ENCODE measurements at places on chromosomes 3 and 15.

DNA sequence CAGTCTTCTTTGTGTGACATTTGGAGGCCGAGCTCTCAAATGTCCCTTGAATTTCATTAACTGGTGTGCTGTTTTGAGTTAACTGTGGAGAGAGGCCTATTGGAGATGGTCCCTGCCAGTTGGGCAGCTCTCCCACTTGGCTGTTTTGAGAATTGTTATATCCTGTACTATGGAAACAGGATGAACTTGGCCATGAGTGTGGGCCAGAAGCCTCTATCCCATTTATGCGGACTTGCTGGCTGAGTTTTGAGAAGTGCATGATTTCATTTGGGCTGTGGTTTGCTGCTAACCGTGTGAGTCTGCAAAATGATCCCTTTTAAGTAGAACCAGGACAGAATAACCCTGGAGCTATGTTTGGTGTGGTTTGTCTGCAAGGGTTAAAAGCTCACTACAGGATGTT, 366.0 kb downstream of the PTPRG start:
- no peak for DNase-seq

- no peak for DNase-seq
Measured at GRCh38 chr3:62363275-62363674, 10.1 kb downstream of the FEZF2 start.

DNA sequence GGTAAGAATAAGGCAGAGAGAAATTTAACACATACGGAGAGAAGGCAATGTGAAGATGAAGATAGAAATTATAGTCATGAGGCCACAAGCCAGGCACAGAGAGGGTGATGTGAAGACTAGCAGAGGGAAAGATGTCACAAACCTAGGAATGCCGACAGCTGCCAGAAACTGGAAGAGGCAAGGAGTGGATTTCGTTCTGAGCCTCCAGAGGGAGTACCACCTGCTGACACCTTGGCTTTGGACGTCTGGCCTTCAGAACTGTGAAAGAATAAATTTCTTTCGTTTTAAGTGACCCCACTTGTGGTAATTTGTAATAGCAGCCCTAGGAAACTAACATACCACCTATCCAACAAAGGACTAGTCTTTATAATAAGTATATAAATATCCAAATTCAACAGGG, 5.0 kb upstream of the SGO1 start:
- DNase-seq = no peak

- DNase-seq = no peak
Measured at GRCh38 chr3:87390821-87391220, 114.4 kb upstream of the POU1F1 start.

DNA sequence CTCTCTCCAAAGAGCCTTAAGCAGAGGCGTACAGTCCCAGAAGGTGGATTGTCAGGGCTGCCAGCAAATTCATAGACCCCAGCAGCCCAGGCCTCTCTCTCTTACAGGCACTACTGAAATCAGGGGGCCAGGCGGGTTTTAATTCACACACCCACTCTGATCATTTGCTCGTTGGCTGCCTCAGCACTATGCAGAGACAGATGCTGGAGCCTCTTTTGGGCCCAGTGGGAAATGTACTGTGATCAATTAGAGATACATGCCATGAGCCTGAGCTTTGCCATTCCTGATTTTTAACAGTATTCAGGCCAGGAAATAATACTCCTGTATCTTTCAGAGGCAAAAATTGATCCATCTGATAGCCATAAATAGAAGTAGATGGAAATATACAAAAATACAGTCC, 53.0 kb downstream of the CMTM6 start:
- DNase-seq = no peak
